ENCODE measurements at places on chromosomes 5 and 9.
A peak's percentile ranks its signal among the peaks of the same experiment; 100 is the strongest.

DNA sequence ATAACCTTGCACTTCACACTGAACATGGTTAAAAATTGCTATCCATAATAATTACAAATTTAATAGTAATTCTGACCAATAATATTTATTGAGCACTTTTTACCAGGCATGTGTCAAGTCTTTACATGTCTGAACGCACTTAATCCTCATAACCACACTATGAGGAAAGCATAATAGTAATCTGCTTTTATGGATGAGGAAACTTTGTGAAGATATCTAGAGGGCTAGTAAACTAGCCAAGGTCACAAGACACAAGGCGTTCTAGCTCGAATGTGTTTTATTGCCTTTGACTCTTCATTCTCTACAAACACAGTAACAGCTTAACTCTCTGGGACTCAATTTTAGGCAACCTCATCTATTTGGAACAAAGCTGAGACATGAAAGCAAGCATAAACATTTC lies 205.1 kb downstream of the ARHGEF28 start:
- DNase-seq, result no peak

- DNase-seq, result no peak
These were observed 7.5 kb downstream of the NR2F1 start for GRCh38 chr5:93590493-93590892.

DNA sequence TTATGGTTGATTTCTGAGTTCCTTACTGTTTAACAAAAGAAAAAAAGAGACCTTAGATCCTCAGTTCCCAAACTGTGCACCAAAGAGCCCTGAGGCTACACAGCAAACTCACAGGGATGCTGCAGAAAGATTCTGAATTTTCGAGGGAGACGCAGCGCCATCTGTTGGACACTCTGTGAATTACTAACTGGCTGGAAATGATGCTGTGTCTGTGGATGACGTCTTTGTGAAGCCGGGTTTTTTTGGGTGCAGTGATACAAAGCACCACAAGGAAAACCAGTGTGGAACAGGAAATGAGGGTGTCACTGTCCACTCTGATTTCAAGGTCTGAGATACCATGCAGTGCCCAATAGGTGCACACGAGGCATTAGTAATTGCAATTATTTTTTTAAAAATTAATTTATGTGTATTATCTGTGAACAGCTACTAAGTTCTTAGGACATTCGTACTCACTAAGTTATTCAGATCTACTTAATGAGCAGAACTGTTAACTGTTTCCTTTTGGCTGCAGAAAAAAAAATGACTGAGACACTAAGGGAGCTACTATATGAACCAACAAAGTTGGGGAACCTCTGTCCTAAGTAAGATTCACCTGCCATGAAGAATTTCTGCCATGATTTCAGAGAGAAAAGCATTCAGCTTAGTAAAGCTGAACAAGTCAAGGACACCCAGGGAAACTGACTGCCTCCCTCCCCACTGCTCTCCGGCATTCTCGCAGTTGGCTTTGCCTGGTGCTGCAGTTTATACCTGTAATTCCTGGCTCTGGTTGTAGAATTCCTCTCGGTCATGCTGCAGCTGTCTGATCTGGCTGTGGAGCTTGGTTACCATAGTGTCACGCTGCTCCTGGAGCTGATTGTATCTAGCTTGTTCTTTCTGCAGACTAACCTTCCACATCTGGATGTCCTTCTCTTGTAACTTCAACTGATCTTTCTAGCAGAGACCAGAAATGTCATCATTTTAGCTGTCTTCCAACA lies 23.4 kb downstream of the SPACA9 start:
- peak; percentile 66 for DNase-seq

GRCh38 chr5:111143910-111144309 lies 51.8 kb downstream of the WDR36 start:
- no peak for DNase-seq

DNA sequence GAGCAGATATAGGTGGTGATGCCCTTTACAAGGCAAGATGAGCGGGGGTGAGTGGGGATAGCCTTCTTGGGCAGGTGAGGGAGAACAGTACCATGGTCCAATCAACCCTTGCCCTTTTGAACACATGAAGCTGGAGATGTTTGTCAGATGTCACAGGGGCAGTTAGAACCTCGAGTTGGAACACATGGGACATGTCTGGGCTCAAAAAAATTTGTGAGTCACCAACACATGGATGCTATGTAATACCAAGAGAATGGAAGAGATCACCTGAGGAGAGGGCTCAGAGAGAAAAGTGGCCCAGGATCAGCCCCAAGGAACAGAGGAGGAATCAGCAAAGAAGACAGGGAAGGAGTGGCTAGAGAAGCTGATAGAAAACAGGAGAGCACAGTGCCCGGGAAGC lies 4.7 kb downstream of the PHYKPL start:
- no peak for DNase-seq

DNA sequence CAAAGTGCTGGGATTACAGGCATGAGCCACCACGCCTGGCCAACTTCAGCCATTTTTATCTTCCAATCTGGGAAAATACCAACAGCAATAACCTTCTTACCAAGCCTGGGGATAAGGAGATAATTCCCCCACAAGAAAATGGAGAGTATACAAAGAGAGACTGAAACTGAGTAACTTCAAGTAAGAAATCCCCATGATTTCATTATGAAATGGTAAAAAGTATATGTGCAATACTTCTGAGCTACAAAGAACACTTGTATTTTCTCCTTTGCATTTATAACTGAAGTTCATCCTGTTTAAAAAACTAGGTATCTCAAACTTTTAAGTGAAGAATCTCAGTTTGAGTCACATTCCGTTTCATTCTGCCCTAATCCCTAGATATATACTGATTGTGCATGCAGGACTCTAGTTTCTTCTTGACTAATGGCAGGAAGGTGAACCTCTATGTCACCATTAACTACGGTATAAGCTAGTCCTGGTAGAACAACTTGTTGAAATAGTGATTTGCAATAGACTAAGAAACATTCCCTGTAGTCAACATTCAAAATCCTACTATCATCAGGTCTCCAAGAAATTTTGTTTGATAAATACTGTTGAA lies 2071.4 kb downstream of the MAT2B start:
- no peak for DNase-seq

GRCh38 chr5:50667023-50667652 lies 701 bp downstream of the PARP8 start:
- peak; percentile 13 for DNase-seq

DNA sequence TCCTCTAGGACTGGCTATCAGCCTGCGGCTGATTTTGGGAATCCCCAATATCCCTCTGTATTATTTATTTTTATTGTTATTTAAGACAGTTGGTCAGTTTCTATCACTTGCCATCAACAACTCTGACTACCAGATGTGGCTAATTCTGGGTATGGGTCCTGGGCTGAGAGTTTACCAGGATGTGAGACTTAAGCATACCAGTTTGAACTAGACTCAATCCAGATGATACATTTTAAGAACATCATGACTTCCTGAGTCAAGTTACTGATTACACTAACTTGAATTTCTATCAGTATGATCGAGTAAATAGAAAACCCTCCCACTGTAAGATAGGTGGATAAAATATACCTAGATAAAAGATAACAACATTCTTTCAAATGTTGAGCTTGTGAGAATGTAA lies 634.0 kb downstream of the MAT2B start:
- no peak for DNase-seq

DNA sequence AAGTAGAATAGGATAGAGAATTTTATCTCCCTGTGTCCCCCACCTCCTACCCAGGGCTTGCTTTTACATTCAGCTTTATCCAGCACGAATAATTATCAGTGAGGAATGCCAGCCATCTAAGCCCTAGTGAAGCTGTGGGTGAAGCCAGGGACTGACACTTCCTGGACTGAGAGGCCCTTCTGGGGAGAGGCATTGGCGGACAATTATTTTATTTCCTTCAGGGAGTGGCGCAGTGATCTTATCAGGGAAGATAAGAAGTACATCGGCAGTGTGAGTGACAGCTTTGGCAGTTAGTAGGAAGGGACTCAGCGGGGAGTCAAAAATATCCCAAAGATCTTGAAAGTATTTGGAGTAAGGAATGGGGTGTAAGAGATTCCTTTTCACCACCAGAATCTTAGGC lies 34.9 kb upstream of the RPS23 start:
- DNase-seq, result no peak

DNA sequence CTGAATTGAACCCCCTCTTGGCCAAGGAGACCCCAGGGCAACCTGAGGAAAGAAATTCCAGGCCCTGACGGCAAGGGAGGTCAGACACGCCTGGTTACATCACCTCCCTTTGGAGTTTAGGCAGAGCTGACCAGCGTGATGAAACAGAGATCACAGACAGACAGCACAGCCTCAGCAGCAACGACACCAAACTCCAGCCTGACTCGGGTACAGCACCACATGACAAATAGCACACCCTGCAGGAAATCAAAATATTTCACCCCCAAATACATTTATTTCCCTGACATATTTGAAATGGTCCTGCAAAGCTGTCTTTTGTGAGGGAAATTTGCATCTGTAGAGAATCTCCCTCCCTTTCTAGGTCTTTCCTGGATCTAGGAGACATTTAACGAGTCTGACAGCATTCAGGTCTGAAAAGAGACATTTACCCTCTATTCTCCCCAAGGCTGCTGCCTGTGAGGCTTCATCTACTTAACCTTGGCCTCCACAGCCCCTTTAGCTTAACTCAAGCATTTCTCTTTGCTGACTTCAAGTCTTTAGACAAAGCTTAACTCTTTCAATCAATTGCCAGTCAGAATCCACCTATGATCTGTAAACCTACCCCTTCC lies 2.6 kb downstream of the QSOX2 start:
- DNase-seq, result no peak

DNA sequence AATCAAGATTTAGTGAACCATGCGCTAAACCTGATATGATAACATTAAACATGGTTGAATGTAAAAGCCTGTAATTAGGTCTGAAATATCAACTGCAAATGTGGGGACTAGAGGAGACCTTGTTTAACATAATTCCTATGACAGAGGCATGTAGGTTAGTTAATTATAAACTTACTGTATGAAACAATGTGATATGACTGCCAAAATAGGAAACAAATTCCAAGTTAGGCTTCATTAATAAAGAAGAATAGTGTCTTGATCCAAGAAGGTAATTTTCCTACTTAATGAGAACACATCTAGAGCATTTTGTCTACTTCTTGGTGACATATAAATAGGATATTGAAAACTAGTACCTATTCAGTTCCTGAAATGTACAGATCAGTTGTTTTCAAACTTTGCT lies 136.2 kb upstream of the TARS1 start:
- DNase-seq, result no peak

DNA sequence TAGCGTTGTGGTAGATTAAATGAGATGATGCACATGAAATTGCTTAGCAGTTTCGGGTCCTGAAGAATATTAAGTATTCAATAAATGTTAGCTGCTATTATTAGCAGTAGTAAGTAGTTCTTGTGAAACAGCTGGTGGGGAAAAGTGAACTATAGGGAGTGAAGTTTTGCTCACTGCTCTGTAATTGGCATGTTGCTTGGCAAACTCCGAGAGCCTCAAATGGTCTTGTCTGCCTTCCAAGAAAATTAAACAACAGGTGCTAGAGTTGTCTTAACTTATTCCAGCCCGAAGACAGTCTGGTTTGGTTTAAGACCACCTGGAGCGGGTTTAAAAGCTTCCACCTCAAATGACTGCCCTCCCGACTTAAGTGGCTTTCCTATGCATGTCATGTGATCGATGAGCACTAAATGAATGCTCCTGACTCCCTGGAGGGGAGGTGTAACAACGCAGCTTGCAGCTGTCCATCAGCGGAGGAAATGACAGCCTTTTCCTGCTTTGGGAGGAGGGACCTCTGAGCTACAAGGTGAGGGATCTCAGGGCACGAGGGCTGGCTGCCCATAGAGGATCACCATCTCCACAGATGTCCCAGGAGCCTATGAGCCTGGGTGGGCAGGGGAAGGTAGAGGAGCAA lies 202.9 kb upstream of the PANK3 start:
- no peak for DNase-seq

- DNase-seq, result no peak
These were observed 81.6 kb downstream of the TLE1 start for GRCh38 chr9:81607593-81608288.

GRCh38 chr5:33958176-33958575 lies 22.0 kb downstream of the RXFP3 start:
- DNase-seq, result no peak

All from activated CD4-positive, alpha-beta T cell treated with anti-CD3 and anti-CD28 coated beads, Interleukin-2, amount 50 U/mL, for 24 hours (primary cell).